Fibroblast of mammary gland (primary cell): ENCODE measurements at places on chromosomes 7 and 10.

DNA sequence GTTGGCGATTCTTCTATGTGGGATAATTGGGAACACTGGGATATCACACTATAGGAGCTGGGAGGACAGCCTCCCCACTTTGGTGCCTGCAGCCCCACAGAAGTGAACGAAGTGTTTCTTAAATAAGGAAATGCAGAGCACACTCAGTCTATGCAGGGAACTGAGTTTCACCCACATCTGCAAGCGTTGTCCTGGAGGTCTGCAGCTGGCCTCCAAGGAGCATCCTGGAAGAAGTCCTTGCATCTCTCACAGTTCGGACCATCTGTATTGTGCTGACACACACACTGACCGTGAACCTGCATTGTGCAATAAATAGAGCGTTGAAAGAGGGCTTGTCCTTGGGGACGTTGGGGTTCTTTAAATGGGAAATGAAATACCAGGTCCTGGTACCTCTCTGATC is 25.8 kb downstream of the LAMB4 start:
- DNase-seq: peak; percentile 91

GRCh38 chr10:27437775-27438174 is 66.3 kb upstream of the RAB18 start:
- no peak for DNase-seq

- DNase-seq: peak; percentile 12
These were observed 774.1 kb upstream of the IGFBP3 start for GRCh38 chr7:46695051-46695708.

- DNase-seq: peak; percentile 44
These were observed 32.1 kb upstream of the A1CF start for GRCh38 chr10:50917486-50917885.

GRCh38 chr10:94001416-94001810 is 7.7 kb downstream of the PLCE1 start:
- DNase-seq: no peak

- DNase-seq: no peak
These were observed 54.1 kb upstream of the NPSR1 start for GRCh38 chr7:34603711-34604444.

- no peak for DNase-seq
These were observed 52.0 kb downstream of the MMRN2 start for GRCh38 chr10:86905429-86905828.

- DNase-seq: no peak
These were observed 248.3 kb upstream of the SLC26A5 start for GRCh38 chr7:103694304-103694703.

DNA sequence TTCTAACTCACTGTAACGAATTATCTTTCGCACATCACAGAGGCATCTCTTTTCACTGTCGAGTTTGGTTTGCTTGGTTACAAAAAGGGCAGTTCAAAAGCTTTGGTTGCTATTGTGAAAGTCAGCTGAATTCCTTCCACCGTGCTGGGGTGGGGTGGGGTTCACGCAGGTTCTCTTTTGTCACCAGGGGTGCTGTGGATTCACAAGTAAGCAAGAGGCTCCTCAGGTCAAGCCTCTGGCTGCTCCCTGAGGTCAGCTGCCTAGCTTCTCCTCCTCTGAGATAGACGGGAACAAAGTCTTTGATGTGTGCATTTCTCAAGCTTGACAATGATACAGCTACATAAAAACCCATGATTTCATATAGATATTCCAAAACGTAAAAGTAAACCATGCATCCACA is 47.7 kb downstream of the EGFR start:
- DNase-seq: peak; percentile 47

DNA sequence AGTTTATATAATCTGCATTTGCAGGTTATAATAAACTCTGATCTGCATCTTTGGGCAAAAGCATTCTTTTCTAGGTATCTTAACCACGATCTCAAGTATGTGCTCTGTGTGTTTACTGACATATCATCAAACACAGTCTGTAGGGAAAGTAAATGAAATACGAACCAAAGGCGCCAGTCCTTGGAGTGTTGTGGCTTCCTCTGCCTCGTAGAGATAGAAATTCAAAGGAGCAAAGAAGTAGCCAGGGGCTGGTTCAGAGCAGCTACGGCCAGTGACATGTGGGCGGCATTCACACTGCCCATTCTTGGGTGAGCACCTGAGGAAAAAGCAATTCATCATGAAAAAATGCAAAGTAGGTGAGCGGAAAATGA is 38.7 kb downstream of the LAMB4 start:
- no peak for DNase-seq

DNA sequence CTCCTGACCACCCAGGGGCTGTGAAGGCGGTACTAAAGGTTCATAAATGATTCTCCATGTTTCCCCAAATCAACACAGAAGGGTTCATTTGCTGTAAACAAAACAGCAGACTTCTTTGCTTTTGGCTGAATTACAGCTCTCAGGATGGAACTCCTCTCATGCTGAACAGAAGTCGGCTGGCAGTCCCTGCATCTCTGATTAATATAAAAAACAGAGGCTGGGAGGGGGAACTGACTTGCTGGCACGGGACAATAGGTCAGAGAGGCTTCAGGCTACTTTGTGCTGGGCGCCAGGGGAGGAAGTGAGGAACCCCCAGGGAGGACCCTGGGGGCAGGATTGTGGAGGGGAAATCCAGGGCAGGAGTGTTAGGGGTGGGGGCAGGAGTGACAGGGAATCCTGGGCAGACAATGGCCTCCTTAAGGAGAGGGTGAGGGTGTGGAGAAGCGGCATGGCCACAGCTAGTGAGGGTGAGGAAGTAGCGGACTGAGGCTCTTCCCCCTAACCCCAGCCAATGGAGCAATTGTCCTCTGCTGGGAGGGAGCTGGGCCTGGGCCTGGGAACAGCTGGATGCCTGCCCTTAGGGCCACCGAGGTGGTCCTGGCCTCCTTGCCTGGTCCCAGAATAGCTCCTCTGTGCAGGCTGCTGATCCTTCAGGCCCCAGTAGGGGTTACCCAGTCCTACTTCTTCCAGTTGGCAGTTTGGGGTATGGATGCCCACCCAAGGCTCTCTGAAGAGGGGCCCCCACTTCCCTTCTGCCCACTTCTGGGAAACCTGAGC is 9.2 kb upstream of the SFRP5 start:
- DNase-seq: no peak

GRCh38 chr10:12091421-12091820 is 22.7 kb downstream of the DHTKD1 start:
- DNase-seq: no peak

- no peak for DNase-seq
These were observed 1.2 kb downstream of the SORCS1 start for GRCh38 chr10:107163076-107163855.

DNA sequence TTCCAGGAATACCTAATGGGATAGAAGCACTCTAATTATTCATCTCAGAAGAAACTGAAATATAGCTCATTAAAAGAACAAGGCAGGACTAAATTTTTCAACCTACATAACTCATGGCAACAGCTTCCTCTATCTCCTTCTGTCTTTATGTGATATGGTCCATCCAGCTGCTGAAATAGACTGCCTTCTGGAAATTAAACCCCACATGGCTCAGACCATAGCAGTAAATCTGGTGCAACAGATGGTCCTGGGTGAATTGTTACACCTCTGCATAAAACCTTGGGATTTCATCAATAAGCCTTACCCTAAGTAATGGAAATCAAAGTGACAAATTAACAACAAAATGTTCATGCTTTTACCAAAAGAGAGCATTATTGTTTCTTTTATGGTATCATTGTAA is 205.6 kb upstream of the CSTF2T start:
- DNase-seq: no peak

DNA sequence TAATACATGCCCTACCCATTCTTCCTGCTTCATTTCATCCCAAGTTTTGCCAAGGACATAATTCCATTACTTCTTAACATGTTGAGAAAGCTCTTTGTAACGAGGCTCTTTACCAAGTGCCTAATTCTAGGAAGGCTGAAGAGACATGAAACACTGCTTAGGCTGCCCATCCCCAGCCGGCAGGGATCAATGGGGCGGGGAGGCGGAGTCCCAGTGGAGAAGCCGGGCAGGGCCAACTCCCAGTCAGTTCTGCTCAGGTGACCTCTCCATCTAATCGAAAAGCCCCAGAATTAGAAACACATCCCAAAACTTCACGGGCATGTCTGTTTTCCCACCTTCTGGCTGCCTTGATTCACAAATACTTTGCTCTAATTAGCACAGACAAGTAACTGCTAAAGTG is 89.5 kb upstream of the LYZL1 start:
- DNase-seq: no peak

GRCh38 chr7:124162667-124163066 is 129.8 kb upstream of the TMEM229A start:
- DNase-seq: no peak

DNA sequence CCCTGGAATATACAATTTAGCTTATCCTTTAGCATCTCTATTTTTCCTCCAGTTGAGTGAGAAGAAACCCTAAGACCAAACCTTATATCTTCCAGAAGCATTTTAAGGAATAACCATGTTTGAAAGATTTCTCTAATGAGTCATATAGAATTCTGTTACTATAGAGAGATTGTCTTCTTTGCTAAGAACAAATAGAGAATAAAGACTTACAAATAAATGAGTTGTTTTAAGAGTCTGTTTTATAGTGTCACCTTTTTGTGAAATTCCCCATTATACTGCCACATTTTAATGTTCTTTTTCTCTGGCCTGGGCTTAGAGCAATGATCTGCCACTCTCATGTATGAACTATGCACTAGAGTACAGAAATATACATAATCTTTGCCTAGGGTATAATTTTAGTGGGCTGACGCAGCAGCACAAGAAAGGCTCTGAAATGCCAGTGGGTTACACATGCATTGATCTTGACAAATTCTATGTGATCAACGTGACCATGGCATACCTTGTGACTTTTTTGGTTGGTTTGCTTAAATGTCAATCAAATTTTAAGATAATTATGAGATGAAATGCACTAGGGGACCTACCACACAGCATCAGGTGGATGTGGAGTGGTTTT is 145.1 kb upstream of the MKLN1 start:
- DNase-seq: no peak

DNA sequence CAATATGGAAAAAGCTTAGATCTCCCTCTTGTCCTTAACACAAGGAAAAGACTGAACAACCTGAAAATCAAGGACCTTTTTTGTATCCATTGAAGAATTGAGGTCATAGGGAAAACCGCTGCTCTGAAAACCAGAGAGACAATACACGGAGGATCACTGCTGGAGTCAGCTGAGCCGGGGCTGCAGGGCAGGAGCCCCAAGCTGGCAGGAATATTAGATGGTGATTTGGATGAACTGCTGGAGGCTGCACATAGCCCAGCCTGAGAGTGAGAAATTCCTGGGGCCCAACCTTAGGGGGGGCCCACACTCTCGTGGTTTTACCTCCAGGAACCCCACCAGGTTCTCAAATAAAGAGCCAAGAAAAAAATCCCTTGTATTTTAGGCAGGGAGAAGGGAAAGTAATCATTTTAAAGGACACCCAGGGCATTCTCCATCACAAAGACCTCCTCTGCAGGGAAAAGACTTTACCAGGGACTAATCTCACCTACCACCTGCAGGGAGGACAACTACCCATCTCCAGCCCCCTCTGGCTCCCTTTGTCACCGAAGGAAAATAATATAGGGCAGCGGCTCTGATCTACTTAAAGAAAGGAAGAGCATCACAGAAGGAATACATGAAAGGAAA is 55.4 kb upstream of the RNF32 start:
- DNase-seq: no peak

DNA sequence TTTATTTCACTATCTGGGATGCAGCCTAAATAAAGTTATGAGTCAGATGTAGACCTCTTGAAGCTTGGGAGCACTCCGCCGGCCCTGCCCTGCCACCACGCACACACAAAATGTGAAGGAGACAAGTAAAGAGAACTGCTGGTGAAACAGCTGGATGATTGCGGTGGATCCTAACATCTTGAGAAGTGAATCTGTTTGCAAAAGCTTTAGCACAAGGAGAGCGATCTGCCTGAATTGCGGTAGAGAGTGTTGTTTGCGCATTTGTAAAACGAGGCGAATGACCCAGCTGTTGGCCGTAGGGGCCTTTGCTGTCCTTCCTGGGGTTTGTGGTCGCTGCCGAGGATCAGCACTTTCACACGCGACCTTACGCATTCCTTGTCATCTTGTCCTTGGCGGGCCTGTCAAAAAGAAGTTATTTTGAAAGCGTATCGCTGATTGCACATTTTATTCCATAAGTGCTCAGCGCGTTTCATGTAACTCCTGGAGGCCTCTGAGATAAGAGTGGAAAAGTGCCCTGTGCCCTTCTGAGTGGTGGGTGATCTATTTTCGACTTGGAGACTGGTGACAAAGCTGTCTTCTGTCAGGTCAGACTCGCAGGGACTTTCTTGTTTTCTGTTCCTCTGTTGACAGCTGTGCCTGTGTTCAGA is 40.8 kb downstream of the RBM20 start:
- DNase-seq: no peak
